Stimulated activated CD4-positive, alpha-beta T cell treated with anti-CD3 and anti-CD28 coated beads, TNF-alpha, amount 100 ng/mL, for 1 hour (primary cell): ENCODE measurements at places on chromosomes 1 and 21.

- DNase-seq, result peak; percentile 62
Observed at GRCh38 chr1:205321162-205321958, at the start of gene NUAK2. Gene NUAK2, minus strand, starts transcription at chr1:205321745. Its CDS starts 117 bp downstream, at chr1:205321628.

- no peak for DNase-seq
Observed at GRCh38 chr1:86798608-86799291, 94.4 kb downstream of the SH3GLB1 start.

- no peak for DNase-seq
Observed at GRCh38 chr1:180915426-180915965, 2.8 kb downstream of the KIAA1614 start.

DNA sequence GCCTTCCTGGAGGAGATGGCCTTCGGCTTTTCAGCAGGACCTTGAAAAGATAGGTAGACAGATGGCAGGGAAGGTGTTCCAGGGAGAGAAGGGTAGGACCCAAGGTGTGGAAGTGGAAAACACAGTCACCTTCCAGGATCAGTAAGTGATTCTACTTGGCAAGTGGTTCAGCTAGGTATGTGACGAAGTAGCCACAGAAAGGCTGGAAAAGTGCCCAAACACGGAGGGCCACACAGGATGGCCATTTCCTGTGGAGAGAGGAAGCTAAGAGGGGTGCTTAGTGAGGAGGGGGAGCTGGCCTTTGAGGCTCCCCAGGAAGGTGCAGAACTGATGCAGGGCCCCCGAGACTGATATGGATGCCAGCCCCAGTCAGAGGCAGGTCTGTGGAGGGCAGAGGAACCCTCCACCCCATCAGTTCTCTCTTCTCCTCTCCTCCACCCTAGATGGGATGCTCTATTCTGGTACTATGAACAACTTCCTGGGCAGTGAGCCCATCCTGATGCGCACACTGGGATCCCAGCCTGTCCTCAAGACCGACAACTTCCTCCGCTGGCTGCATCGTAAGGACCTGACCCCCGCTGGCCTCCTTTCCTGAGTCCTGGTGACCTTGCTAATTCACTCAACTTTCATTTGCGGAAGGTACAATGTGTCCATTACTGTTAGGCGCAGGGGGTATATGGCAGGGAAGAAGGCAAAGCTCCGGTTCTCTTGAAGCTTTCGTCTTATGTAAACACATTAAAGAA is 6.8 kb downstream of the SEMA4A start:
- DNase-seq, result no peak

DNA sequence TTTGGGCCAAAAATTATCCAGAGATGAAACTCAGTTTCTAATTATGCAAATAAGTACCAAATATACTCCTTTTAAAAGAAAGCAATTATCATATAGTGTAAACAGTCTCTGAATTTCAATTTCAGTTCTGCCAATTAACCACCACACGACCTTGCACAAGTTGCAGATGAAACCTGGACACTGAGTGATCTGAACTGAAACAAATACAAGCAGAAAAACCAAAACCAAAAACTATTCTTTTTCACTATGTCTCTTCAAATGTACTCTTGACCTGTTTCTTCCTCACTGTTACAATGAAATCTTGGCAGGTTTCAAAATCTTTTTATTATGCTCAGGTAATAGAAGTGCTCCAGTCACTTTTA is 79.2 kb downstream of the TYW3 start:
- no peak for DNase-seq
